Astrocyte of the spinal cord (primary cell): ENCODE measurements at places on chromosomes 7 and 10.

GRCh38 chr10:74743401-74743800 is 83.0 kb upstream of the KAT6B start:
- no peak for DNase-seq

- peak; percentile 92 for DNase-seq
Observed at GRCh38 chr10:5945561-5946418, 31.6 kb downstream of the IL15RA start.

DNA sequence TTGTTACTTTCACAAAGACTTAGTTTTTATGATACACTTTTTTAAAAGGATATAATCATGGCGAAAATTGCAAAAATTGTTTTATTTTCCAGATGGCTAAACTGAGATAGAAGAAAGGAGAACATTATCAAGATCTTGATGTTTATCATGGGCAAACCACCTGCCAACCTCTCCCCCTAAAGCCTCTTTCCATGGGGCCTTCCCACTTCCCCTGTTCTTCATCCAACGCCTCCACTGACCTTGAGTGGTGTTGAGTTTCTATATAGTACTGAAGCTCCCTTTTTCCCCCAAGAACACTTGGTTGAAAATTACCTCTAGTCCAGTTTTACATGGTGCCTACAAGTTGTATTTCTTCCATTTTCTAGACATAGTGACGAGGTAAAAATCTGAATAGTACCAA is 5.0 kb downstream of the CREB3L2 start:
- DNase-seq, result no peak

GRCh38 chr7:100413889-100414288 is 14.6 kb downstream of the ZCWPW1 start:
- no peak for DNase-seq

DNA sequence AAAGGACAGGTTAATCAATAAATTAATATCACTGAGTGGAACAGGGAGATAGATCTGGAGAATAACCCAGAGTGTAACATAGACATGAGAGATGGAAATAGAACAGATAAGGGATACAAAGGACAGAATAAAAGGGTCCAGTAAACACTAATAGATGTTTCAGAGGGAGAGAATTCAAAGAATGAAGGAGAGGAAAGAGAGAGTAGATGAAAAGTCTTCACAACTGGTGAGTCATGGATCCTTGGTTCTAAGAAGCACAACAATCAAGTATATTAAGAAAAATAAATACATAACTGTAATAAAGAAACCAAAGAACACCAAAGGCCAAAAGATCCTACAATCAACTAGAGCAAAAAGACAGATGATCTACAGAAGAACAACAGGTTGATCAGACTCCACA is 66.3 kb downstream of the BEND7 start:
- DNase-seq, result no peak

- peak; percentile 90 for DNase-seq
Observed at GRCh38 chr10:77970869-77971803, 44.6 kb upstream of the DLG5 start.

GRCh38 chr10:89665302-89665701 is 20.3 kb upstream of the PANK1 start:
- DNase-seq, result no peak
